HepG2 (cell line): ENCODE measurements at places on chromosomes 12 and 14. TPM values are rescaled to one million over a fixed set of nuclear protein-coding genes. Genes with fewer than 3 reads are reported as not detected.

DNA sequence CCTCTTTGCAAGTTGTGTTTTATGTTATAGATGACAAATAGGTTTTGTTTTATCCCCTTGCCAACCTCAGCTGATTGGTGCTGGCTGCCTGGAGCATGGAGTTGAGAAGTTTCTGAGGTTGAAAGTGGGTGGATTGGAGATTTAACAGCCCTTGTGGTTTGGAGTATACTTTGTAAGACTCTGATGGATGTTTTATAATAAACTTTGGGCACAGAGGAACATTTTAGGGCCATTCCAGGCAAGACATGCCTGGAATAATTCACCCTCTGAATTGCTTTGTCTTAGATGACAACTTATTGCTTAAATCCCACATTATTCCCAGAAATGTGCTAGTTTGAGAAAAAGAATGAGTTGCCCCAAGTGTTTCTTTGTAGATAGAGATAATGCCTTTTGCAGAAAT is 158.9 kb downstream of the SLC5A8 start:
- no peak for DNase-seq

- no peak for DNase-seq
Observed at GRCh38 chr14:35403114-35403602, 1.4 kb downstream of the NFKBIA start.

- DNase-seq: peak; percentile 78
Observed at GRCh38 chr12:121128908-121129810, 3.5 kb upstream of the P2RX7 start.

- DNase-seq: peak; percentile 43
Observed at GRCh38 chr14:23300687-23301223, 1.9 kb downstream of the PPP1R3E start.

DNA sequence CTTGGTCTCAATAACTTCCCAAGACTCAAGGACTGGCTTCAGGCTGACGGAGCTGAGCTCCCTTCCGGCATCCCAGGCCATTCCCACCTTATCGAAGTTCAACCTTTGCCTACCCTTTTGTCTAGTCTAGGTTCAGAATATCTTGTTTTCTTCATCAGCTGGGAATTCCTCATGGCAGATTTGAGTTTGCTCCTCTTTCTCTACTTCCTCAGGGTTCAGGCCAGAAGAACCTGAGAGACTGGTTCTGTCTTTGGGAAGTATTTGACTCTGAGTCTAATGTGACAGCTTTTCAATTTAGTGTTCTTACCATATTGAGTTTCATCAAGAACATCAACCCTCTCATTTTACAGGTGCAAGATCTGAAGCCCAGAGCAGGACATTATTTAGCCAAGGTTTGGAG is 2.1 kb downstream of the BIN2 start:
- DNase-seq: no peak

The OASL gene
- polyA plus RNA-seq: 0.09 and 0.11 TPM in 2 replicates

- DNase-seq: peak; percentile 12
Observed at GRCh38 chr12:3655328-3655900, 97.5 kb downstream of the CRACR2A start.

DNA sequence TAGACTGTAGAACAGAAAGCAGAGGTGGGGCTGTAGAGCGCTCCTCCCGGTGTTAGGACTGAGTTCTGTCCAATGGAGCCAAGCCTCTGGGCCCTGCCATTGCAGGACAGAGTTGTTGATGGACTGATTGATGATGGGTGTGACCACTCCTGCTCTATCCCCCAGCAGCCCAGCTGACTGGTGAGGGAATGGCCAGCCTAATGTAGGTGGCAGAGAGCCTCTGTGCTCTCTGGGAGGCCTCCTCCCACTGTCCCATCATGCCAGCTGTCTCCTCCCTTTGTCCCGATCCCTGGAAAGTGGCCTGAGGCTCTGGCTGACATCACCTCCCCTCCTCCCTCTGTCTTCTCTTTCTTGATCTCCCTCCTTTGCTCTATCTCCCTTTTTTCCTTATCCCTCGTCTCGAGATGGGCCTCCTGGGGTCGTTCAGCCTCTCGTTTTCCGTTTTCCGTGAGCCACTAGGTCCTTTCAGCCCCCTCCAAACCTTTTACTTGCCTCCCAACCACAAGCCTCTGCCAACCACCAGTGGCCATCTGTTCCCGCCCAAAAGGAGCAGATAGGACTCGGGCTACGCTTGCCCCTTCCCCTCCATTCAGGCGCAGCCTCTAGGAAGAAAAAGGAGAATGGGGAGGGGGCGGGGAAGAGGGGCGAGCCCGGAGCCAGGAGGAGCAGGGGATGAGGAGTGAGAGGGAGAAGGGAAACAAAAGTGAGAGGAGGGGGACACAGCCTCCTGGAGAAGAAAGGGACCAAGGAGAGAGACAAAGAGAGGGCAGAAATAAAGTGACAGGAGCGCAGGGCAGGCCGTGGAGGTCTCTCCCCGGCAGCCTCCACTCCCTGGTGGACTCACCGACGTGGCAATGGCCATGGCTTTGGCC is 572 bp downstream of the EFS start:
- no peak for DNase-seq

The ITGB7 gene
- polyA plus RNA-seq: 0.14 and 0.16 TPM in 2 replicates

DNA sequence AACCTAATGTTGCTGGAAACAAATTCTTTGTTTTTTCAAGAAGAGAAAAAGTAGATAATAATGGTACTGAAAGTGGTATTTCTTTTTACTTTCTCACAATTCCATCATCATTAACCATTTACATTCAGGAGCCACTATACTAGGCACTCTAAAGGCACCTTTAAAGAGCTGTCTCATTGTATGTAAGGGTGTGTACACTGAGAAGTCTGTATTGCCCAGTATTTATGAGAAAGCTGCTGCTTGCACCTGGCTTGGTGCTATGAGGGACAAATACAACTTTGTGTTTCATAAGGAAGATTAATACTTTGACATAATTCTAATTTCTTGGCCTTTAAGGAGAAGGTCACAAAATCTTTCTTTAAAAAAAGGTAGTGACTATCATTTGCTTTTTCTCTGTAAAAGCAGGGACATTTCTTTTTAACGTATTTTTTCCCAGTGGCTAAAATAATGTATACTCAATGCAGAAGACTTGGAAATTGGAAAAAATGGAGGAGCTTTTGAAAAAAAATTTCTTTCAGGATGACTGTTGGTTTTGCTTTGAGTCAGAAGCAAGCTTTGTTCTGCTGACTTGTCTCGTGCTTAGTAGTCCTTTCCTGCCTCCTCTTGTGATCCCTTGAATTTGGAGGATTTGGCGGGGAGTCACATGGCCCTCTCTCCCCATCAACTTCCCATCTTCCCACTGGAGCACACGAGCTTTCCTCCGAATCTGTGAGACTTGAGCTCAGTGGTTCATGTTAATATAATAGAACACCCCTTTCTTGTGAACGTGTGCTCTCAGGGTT is 50.1 kb downstream of the RASSF3 start:
- no peak for DNase-seq

The STXBP6 gene
- 32.3 and 42.8 TPM in 2 replicates for polyA plus RNA-seq

The CLEC2A gene
- not detected in 2 replicates for polyA plus RNA-seq
